Effector memory CD4-positive, alpha-beta T cell (primary cell): ENCODE measurements at places on chromosomes 6 and 20.

- peaks cover 10% of the 10 kb centered on the region for H3K27me3 ChIP-seq
- H3K36me3 ChIP-seq = no peaks in the 10 kb centered on the region
Measured at GRCh38 chr6:165845493-165845892, 182.5 kb upstream of the PDE10A start.

GRCh38 chr6:15948930-15949900, 179.7 kb upstream of the MYLIP start:
- no peak overlapping the region for H3K4me3 ChIP-seq
- H3K4me1 ChIP-seq = no peaks in the 10 kb centered on the region
- H3K27ac ChIP-seq = no peak overlapping the region
- no peaks in the 10 kb centered on the region for H3K36me3 ChIP-seq

- no peaks in the 10 kb centered on the region for H3K4me1 ChIP-seq
- DNase-seq = no peak
- H3K27me3 ChIP-seq = no peaks in the 10 kb centered on the region
Measured at GRCh38 chr6:81606965-81607381, 145.5 kb downstream of the TENT5A start.

- no peak overlapping the region for H3K4me3 ChIP-seq
- H3K27ac ChIP-seq = no peak overlapping the region
- no peaks in the 10 kb centered on the region for H3K4me1 ChIP-seq
- H3K27me3 ChIP-seq = no peaks in the 10 kb centered on the region
- DNase-seq = no peak
Measured at GRCh38 chr6:167210375-167211294, 52.9 kb upstream of the GPR31 start.
